ENCODE measurements at places on chromosomes 3 and 15.

DNA sequence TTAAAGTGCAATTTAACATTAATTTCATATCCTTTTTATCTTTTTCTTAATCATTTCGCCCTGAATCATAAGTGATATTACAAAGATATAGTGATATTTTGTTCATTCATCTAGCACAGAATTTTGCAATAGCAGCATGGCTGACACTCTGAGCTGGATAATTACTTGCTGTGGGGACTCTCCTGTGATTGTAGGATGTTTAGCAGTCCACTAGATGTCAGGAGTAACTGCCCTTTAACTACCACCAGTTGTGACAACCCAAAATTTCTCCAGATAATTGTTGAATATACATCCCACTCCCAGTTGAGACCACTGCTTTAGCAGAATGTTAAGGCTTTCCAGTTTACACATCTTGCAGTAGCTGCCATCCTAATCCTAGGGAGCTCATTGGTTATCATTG lies 196.8 kb upstream of the MBNL1 start:
- peak; percentile 61 for DNase-seq

DNA sequence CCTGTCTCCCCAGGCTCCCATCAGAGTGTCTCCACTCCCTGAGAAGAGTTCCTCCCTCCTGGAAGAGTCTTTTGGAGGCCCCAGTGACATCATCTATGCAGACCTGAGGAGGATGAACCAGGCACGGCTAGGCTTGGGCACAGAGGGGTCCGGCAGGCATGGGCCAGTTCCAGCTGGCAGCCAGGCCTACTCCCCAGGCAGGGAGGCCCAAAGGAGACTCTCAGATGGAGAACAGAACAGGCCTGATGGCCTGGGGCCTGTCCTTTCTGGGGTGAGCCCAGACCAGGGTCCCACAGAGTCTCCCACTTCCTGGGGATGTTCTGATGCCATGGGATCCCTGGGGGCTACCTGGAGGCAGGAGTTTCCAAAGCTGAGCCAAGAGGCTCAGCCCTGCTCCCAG lies 8.5 kb downstream of the SH2D7 start:
- no peak for DNase-seq

DNA sequence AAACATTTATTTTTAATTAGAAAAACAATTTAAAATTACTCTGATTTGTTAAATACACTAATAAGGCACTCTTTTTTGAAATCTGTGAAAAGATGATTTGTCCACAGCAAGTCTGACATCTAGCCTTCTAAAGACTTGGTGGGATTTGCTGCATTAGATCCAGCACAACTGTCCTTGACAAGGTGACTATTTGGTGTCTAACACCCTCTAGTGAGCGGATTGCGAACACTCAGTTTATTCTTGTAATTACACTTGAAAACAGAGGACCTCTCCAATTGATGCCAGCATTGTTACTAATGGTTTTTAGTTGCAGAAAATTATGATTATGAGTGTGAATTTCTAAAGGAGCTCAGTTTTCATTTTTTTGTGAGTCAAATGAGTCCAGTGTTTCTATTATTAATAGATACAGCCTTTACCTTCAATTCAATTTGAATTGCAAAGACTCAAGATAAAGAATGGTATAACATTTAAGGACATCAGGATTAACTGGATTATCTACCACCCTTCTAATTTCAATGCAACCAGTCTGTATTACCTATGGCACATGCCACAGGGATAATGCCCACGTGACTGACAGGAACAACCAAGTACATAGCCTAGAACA lies 29.7 kb upstream of the STRIT1 start:
- peak; percentile 90 for DNase-seq

DNA sequence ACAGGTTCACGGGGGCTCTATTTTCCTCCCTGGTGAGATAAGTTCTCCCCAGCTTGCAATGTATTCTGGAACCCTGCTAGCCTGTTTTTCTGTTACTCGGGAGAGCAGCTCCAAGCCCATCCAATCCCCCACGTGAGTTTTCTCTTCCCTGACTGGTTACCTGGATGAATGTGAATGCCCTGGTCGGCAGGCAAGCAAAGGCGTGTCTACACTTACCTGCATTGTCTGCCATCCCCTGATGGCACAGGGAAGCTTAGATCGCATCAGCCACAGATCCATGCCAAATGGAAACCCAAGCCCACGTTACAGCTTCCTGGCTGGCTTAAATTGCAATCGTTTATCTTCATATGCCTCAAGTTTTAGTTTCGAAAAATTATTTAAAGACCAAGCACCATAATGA lies 149.9 kb downstream of the FOXP1 start:
- no peak for DNase-seq

DNA sequence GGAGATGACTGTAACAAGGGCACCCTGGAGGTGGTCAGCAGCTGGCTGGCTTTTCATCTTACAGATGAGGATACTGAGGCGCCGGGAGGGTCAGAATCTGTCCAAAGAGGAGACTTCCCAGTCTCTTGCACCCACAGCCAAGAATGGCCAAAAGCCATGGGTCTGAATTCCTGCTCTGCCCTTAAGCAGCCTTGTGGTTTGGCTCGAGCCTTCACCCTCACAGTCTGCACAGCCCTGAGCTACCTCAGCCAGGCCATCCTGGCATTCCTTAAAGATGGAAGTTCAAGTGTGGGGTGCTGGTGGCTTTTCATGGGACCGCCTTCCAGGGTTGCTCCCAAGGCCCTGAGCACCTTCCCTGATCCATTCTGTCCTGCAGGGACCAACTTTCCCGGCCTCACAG lies 59.2 kb downstream of the CACNA2D2 start:
- DNase-seq, result no peak

DNA sequence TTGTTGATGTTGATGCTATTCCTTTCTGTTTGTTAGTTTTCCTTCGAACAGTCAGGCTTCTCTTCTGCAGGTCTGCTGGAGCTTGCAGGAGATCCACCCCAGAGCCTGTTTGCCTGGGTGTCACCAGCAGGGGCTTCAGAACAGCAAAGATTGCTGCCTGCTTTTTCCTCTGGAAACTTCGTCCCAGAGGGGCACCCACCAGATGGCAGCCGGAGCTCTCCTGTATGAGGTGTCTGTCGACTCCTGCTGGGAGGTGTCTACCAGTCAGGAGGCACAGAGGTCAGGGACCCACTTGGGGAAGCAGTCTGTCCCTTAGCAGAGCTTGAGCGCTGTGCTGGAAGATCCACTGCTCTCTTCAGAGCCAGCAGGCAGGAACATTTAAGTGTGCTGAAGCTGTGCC lies 303.2 kb downstream of the ZIC1 start:
- DNase-seq, result no peak

- DNase-seq, result no peak
These were observed 825.7 kb downstream of the SQOR start for GRCh38 chr15:46460431-46461094.

- no peak for DNase-seq
These were observed 2.2 kb downstream of the MBNL1 start for GRCh38 chr3:152270937-152271336.

DNA sequence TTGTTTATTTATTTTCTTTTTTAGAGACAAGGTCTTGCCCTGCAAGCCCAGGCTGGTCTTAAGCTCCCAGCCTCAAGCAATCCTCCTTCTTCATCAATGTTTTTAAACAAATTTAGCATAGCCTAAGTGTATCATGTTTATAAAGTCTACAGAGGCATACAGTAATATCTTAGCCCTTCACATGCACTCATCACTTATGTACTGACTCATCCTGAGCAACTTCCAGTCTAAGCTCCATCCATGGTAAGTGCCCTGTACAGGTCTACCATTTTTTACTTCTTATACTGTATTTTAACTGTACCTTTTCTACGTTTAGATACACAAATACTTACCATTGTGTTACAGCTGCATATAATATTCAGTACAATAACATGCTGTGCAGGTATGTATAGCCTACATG lies 860.0 kb downstream of the FHIT start:
- no peak for DNase-seq

DNA sequence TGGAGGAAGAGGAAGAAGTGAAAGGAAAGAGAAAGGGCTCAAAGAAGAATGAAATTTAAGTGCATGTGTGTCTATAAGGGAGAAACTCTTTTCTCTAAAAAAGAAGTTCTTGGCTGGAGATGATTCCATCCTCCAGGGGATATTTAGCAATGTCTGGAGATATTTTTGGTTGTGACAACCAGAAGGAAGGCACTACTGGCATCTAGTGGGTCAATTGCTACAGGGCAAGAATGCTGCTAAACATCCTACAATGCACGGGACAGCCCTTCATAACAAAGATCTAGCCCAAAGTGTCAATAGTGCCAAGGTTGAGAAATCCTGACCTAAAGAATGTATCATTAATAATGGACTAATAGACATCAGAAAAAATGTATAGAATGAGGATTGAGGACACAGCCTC lies 57.4 kb upstream of the ST3GAL6 start:
- peak; percentile 31 for DNase-seq

- no peak for DNase-seq
These were observed 10.6 kb downstream of the SRGAP3 start for GRCh38 chr3:9238721-9239295.

DNA sequence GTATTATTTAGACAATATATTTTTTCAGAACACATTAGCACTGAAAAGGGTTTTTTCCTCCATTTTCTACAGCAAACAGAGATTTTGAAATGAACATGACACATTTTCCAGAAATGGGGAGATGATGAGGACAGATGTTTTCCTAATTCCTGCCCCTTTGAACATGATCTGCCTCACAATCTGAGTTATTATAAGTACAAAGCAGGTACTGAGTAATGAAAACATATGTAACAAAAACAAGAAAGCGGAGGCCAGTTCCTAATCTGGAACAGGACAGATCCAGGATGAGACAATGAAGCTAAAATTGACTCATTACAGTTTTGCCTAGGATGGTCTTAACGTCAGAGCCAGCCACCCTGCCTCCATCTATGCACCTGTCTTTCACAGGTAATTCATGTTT lies 642.8 kb upstream of the NR2F2 start:
- peak; percentile 28 for DNase-seq

GRCh38 chr15:60573936-60574335 lies 95.0 kb upstream of the ICE2 start:
- no peak for DNase-seq

- peak; percentile 97 for DNase-seq
These were observed 57.4 kb downstream of the LRTM1 start for GRCh38 chr3:54870423-54870822.

DNA sequence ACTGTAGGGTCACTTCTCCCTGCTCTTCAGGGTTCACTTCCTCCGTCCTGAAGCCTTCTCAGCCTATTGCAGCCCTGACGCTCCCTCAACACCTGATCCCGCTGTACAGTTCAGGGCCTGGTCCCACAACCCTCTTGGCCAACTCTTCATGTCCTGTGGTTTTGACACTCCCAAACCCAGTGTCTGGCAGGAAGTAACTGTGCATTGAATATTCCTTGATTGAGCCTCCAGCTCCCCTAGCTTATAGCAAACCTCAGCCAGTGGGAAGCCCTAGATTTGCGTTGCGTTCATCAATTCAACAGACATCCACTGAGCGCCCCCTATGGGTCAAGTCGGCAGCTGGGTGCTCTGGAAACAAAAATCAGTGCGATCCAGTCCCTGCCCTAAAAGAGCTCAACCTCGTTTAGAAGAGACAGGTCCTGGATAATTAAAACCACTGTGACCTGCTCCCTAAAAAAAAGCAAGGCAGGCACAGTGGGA lies 13.5 kb downstream of the UBAP1L start:
- DNase-seq, result peak; percentile 79

DNA sequence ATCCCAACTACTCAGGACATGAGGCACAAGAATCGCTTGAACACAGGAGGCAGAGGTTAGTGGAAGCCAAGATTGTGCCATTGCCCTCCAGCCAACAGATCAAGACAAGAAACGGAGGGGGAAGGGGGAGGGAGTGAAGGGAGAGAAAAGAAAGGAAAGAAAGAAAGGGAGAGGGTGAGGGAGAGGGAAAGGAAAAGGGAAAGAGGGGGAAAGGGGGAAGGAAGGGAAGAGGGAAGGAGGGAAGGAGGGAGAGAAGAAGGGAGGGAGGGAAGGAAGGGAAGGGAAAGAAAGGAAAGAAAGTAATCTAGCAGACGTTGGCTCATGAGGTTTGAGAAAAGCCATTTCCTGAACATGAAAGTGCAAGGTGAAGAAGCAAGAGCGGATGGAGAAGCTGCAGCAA lies 53.1 kb upstream of the SETMAR start:
- no peak for DNase-seq

DNA sequence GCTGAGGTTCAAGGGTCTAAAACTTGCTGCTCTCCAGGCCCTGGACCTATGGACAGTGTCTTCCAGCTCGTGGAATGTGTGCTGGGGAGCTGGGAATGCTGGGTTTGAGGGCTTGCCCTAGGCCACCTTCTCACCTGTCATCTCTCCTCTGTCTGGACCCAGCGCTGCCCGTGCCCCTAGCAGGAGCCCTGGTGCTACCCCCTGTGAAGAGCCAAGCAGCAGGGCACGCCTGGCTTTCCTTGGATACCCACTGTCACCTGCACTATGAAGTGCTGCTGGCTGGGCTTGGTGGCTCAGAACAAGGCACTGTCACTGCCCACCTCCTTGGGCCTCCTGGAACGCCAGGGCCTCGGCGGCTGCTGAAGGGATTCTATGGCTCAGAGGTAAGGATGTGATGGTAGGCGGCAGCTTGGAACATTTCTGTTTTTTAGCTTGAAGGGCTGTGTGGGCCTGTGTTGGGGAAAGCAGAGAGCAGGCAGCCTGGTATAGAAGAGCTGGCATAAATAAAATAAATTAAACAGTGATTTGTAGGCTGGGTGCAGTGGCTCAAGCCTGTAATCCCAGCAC lies 5.1 kb downstream of the CHRD start:
- DNase-seq, result no peak

- DNase-seq, result peak; percentile 42
These were observed 1.1 kb upstream of the WDR5B start for GRCh38 chr3:122416966-122417365.

GRCh38 chr3:60992395-60992794 lies 258.9 kb downstream of the FHIT start:
- DNase-seq, result no peak

DNA sequence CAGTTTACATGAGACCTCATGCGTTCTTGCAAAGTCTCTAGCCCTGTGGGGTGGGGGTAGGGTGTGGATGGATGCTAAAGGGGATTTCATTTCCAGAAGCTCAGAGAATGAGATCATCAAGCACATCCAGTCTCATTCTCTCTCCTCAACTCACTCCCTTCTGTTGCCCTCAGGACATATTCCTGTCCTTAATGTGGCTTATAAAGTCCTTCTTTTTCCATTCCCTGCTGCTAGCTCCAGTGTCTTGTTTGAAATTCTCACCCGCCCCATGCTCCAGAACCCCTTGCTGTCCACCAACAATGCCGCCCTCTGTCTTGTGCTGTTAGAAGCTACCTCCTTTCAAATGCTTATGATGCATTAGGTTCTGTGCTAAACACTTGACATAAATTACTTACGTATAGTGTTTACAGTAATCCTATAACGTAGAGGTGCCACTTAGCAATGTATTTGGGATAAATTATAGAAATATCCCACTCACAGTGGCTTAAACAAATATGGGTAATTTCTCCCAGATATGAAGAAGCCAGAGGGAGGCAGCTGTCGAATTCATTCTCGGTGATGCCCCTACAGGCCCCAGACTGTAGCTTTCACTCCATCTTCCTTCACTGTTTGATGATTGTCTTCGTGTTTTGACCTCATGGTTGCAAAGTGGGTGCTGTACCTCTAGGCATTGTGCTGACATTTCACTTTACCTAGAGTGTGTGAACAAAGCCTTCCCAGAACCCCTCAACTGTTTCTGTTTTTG lies 273.1 kb upstream of the TBL1XR1 start:
- no peak for DNase-seq

Data from foreskin fibroblast (primary cell).